Aorta (tissue), 5 donors: ENCODE measurements at places on chromosomes 1 and 21. TPM values are rescaled to one million over a fixed set of nuclear protein-coding genes. Genes with fewer than 3 reads are reported as not detected.

ZMYM4 gene
- polyA plus RNA-seq: 6.6 TPM

FALEC gene
- 1.1 TPM for polyA plus RNA-seq

C1orf53 gene
- polyA plus RNA-seq: not detected

WLS gene
- polyA plus RNA-seq: 56.3 TPM

MRPL9 gene
- 39.7 TPM for polyA plus RNA-seq

RIIAD1 gene
- polyA plus RNA-seq: not detected

C1QC gene
- polyA plus RNA-seq: 49.9 TPM

VPS72 gene
- 26.7 TPM for polyA plus RNA-seq

NPHS2 gene
- polyA plus RNA-seq: not detected

CTSS gene
- 94.4 TPM for polyA plus RNA-seq

SLC2A5 gene
- 10.5 TPM for polyA plus RNA-seq
